Nephron progenitor cell (in vitro differentiated cells): ENCODE measurements at places on chromosomes 5 and 9.

GRCh38 chr5:160198146-160198545 is 31.2 kb upstream of the FABP6 start:
- DNase-seq, result peak; percentile 14

- DNase-seq, result no peak
Measured at GRCh38 chr5:56522960-56523359, 289.8 kb upstream of the ANKRD55 start.

DNA sequence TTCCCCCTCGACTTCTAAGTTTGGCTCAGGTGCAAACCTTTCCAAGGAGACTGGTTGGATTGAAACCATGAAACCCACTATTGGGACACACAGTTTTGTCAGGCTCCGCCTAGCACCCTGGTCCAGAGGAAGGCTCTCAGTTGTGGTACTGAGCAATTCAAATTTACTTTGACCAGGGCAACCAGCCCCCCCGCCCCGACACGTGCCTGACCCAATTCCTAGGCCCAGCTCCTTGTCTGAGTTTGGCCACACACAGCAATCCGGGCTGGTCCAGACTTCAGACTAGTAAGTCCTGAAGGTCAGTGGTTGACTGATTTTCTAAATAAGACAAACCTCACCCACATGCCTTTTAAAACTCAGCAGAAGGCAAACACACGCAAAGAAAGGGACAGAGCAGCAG is 132.7 kb downstream of the SLC12A2 start:
- DNase-seq, result no peak

- DNase-seq, result no peak
Measured at GRCh38 chr9:98852460-98852734, 44.9 kb downstream of the GALNT12 start.

DNA sequence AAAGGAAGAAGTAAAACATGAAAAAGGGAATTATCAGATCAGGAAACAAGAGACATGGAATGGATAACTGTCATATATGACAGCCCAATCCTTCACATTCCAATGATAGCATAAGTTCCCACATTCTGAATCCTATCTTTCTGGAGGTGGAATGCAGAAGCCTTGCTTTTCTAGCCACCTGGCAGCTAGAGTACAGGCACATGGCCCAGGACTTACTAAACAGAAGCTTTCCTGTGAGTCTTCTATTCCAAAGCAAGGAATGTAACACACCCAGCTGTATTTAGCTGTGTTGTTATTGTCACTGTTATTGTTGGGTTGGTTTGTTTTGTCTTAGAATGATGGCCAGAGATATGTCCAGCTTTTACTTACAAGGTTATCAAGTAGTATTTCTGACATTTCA is 780.5 kb upstream of the ZNF608 start:
- DNase-seq, result no peak

GRCh38 chr5:151157426-151158286 is at the start of gene ANXA6:
TSS of gene ANXA6 (minus strand) at chr5:151157779. CDS start at chr5:151147901, 9,878 bp downstream.
- peak; percentile 84 for DNase-seq

GRCh38 chr9:20382460-20383071 is 239.7 kb downstream of the MLLT3 start:
- no peak for DNase-seq

DNA sequence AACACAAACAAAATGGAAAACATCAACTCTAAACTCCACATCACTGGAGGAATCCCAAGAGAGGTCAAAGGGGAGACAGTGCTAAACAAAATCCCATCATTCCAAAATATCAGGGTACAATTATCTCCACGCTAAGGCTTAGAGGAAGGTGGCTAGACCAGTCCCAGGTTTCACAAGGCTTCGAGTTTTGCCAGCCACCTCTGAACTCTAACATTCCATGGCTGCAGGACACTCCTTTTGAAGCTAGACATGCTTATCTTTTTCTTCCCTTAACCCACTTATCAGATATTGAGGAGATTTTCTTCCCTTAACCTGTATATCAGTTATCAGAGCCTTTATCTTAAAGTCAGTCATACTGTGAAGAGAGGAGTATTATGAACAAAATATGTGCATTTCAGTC is 53.3 kb downstream of the GLDC start:
- no peak for DNase-seq

- no peak for DNase-seq
Measured at GRCh38 chr9:77770340-77770739, 122.2 kb upstream of the GNA14 start.

- DNase-seq, result no peak
Measured at GRCh38 chr5:144463481-144464223, 293.0 kb downstream of the KCTD16 start.

- no peak for DNase-seq
Measured at GRCh38 chr5:84016085-84016484, 295.4 kb upstream of the HAPLN1 start.

DNA sequence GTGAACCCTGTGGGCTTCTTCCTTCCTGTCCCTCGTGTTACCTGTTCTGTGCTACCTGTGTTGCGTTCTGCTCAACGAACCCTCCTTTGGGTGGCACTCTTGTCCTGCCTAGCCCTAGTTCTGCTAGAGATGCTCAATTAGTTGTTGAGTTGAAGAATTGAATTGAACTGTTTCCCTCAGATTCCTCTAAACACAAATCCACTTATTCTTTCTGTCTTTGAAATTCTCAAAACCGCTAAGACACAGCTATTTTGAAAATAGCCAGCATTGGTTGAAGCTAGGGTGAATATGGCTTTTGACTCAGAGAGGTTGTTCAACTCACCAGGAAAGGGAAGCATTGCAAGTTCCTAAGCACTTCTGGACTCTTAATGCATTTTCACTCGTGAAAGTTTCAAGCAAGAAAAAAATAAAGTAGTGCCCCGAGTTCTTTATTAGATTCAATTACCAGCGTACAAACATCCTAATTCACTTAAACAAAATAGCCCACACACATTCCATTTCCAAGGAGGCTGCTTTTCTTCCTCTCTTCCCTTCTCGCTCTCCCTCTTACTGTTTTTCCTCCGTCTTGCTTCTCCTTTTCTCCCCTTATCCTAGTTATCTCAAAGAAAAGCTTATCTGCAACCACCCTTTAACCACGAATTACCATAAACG is 642 bp upstream of the ITGA1 start:
- DNase-seq, result no peak

DNA sequence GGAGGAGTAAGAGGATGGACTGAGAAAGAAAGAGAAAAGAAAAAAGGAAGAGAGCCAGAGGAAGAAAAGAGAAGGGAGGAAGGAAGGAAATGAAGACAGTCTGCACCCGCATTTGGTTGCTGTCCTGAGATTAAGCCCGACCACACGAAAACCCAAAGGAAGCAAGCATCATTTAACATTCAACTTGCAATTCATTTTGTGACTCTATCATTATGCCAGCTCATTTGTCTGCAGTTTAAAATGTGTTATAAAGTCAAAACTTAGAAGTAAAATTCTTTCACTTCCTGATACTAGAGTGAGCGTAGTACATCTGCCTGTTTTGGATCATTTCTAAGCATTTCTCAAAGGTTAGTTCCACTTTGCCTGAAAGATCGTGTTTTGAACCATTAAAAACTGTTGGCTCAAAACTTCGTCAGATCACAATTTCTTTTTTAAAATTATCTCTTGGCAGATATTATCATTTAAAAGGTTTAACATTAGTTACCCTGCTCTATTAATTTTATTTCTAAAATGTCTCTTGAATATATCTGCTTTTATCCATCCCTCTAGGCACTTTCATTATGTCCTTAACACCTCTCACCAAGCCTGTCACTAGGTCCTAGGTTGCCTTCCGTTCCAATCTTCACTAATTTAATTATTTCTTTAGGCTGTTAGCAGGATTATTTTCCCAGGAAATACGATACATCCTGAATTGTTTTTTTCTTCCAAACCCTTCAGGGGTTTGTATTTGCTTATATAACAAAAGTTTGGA is 240.9 kb downstream of the TLE4 start:
- DNase-seq, result no peak

GRCh38 chr9:21685502-21685901 is 116.9 kb upstream of the MTAP start:
- no peak for DNase-seq

GRCh38 chr9:132169672-132170392 is 8.0 kb downstream of the NTNG2 start:
- DNase-seq, result peak; percentile 78
